ENCODE measurements at places on chromosomes 5 and 9. TPM values are rescaled to one million over a fixed set of nuclear protein-coding genes. Genes with fewer than 3 reads are reported as not detected.

DNA sequence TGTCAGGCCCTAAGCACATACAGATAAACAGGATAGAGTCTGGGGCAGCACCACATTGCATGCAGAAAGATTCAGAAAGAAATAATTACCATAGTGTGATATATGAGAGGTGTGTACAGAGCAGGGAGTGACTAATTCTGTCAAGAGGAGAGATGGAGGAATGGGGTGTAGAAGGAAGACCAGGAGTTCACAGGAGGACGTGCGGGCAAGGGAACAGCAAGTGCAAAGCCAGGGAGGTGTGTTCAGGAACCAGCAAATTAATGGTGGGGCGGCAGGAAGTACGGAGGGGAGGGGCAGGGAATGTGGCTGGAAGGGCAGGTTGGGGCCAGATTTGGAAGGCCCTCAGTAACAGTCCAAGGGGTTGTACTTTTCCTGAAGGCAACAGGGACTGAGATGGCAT, 17.4 kb downstream of the EGR1 start:
- H3K4me1 ChIP-seq, result no peaks in the 10 kb centered on the region
- no peak overlapping the region for H3K27ac ChIP-seq
- no peak overlapping the region for H3K4me3 ChIP-seq

HARS2 gene
- 24.6 TPM for total RNA-seq

GRCh38 chr5:54611290-54611951, 93.9 kb downstream of the SNX18 start:
- H3K4me3 ChIP-seq, result no peak overlapping the region
- no peaks in the 10 kb centered on the region for H3K27me3 ChIP-seq
- DNase-seq, result no peak
- H3K27ac ChIP-seq, result no peak overlapping the region
- no peaks in the 10 kb centered on the region for H3K36me3 ChIP-seq

- no peaks in the 10 kb centered on the region for H3K4me1 ChIP-seq
- no peaks in the 10 kb centered on the region for H3K27me3 ChIP-seq
- no peak overlapping the region for H3K4me3 ChIP-seq
- peaks cover 30% of the 10 kb centered on the region for H3K36me3 ChIP-seq
- H3K27ac ChIP-seq, result no peak overlapping the region
Observed at GRCh38 chr9:92208693-92209524, 84.6 kb downstream of the IARS1 start.

GHR gene
- 4.7 TPM for total RNA-seq

Data from lung (tissue), 17 donors.